ENCODE measurements at places on chromosomes 11 and 22.

DNA sequence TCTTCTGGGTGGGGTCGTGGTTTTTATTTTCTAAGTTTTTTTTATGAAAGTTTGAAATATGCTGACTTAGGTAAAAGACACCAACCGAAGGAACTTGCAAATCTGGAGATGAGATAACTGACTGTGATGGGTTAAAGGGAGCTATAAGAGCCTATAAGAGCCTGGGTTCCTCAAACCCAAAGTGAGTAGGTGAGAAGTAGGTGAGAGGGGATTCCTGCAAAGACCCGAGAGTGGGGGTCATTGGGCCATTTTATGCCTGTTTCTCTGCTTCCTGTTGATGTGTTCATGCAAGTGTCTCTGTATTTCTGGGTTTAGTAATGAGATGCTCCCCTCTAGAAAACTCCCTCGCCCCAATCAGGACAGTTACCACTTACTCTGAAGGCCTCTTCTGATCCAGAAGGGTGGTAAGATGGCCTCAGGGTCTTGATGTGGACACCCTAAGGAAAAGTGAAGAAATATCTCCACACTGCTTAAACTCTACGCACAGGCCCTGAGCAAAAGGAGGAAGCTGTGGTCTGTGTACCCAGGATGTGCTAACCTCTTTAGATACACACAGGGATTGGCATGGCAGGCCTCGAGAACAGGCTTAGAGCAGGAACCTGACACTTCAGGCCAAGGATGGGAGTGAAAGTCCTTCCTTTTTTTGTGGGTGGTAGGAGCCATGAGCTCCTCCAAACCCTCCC is 1.8 kb downstream of the FLI1 start:
- DNase-seq, result no peak

GRCh38 chr11:6667733-6668374 is 12.2 kb upstream of the DCHS1 start:
- DNase-seq, result no peak

DNA sequence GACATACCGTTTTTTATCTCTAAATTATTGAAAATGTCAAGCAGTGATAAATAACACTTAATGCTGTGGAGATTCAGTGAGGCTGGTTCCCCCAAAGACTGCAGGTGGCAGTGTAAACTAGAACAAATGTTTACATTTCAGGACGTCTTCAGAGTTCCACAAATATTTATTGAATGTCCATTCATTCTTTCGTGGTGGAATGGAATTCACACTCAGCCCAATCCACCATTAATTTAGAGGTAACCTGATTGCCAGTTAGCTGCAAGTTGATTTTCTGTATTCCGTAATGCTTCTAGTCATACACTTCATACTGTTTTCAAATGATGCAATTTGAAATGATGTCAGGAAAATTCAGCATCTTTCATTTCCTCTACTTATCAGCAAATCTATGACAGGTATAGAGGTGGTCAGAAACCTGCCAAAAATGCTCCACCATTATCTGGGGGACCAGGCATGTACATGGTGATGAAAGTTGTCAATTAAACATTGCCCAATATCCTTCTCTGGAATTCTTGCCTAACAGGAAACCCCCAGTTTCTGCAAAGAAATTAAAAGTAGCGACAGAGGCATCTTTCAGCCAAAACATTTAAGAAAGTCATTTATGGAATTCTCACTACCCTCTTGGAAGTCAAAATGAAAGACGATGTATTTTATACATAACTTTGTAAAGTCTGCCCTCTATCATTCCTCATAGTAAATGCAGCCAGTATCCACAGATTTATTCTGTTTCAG is 94.3 kb upstream of the BMAL1 start:
- DNase-seq, result no peak

DNA sequence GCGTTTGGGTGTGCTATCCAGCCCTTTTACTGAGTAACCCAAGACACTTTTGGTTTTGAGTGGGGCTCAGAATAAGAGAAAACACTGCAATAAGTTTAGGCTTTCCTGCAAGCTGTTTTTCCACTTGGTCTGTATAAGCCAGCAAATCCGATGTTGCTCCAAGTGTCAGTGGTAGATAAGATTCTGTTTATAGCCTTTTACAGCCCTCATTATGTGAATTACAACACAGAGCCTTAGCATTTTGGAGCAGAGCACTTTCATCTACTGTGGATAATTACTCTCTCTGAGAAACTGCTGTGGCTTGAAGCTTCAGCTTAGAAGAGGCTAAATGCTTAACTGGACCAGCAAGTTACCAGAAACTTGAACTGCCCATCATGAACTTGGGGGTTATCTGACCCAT is 601.1 kb downstream of the JRKL start:
- DNase-seq, result no peak

DNA sequence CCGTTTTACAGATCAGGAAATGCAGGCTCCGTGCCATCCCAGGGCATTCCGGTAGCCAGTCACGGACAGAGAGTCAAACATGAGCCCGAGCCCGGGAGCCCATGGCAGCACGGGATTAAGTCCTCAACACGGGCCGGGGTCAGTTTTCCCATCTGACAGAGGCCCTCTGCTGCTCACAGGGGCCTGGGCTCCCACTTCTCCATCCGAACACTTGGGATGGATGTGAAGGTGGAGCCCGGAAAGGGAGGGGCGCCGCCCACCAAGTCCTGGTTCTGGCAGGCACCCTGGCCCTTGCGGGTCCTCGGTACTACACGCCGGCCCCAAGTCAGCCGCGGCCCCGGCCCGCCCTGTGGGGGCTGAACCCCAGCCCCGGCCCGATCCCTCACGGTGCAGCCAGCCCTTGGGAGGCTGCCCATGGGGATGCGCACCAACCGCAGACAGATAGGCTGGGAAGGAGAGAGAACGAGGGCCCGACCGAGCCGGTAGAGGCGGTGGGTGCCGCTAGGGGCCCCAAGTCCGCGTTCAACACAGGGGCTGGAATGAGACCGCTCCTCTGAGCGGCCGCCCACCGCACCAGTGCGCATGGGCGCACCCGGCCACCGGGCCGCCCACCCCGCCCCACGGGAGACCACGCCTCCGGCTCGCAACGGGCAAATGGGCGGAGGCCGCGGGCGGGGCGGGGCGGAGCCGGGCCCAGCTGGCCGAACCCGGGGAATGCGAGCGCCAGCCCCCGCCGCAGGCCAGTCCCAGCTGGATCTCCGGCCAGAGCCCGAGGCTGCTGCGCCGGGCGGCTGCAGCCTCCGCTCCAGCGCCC is at the start of gene CAPN5:
CAPN5 (plus strand) TSS at position 743 of the 814 bp plus-strand sequence. CDS start 17,916 bp downstream, outside the sequence.
- DNase-seq, result peak; percentile 83

- no peak for DNase-seq
These were observed 3.2 kb downstream of the ZFPL1 start for GRCh38 chr11:65087216-65087615.

DNA sequence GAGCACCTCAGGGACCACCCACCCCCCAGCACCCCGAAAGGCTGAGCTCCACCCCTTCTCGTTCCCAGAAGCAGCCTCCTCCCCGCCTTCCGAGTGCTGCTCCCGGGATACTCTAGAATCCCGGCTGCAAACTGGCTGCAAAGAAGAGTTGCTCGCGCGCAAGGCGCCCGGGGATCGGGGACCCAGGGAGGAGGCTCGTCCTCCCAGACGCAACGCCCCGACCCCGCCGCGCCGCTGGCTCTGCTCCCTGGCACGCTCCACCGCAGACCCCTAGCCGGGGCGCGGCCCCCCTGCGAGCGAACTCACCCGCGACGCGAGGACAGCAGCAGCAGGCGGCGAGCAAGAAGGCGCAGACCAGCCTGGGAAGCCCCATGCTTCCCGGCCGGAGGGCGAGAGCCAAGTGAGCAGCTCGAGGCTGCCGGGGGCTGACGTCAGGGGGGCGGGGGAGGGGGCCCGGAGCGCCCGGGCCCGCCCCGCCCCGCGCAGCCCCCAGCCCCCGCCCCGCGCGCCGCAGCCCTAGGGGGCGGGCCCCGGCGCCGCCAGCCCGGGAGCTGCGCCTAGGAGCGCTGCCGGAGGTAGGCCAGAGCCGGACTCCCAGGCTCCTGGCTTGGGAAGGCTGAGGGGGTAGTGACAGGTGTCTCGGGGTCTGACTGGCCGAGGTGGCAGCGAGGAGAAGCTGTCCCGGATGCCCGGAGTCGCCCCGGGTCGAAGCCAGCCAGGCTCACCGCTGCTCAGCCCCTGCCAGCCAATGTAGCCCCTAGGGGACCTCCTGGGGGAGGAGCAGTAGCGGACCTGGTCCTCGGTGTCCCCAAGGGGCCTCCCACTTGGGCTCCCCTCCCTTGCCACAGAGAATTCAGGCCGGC is at the start of gene MCAM:
MCAM (minus strand) TSS at position 402 of the 863 bp plus-strand sequence; CDS start at position 373, 29 bp downstream.
- DNase-seq, result no peak

DNA sequence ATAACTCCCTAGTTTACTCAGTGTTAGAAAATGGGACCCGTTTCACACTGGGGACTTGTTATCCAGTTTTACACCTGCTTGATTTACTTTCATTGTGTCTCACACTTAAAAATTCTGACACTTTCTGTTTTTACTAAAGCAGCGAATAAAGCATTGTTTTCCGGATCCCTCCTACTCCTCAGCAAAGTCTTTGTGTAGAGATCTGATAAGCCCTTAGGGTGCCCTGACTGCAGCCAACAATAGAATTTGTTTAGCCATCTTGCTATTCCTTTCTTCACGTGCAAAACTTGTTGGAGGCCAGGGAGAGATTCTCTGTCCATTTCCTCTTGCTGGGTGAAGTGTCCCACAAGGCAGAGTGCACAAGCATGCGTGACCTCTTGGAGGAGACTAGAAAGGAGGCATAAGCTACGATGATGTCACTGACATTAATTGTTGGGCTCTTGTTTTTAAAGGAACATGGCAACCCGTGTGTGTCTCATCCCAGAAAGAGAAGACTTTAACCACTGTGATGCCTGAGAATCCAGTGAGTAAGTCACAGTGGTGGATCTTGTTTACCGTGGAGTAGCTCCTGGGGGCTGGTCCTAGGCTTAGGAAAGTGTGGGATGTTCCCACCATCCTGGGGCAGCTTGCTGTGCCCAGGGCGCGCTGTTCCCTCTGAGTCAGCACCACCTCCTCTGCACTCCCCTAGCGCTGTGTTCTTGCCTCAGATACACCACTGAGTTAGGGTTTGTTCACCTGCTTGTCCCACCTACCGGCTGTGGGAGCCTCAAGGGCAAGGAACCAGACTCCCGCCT is 27.7 kb downstream of the MICAL2 start:
- no peak for DNase-seq

- DNase-seq, result no peak
These were observed 14.9 kb downstream of the PGAP2 start for GRCh38 chr11:3823303-3823702.

DNA sequence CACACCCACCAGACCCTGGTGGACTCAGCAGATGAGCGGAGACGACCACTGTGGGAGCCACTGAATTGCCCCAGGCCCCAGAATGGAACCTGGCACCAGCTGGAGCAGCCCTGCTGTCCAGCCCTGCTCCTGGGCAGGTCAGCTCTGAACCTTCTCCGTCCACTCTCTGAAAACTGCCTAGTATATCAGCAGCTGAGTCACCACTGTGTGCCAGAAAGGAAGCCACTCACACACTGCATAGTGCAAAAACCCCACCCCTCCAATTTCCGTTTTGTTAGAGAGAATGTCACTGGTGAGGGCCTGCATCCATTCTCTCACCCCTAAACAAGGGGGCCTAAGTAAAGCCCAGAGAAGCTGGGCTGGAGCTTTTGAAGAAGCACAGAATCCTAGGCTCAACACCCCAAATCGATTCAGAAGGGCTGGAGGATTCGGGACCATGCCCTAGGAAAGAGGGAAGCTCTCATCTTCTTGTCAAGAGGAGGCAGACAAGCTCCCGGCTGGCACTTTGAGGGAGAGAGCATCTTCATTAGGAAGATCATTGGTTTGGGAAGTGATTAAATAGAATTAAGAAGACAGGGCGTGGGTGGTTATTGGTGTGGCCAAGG is 44.5 kb downstream of the GALNT18 start:
- no peak for DNase-seq

DNA sequence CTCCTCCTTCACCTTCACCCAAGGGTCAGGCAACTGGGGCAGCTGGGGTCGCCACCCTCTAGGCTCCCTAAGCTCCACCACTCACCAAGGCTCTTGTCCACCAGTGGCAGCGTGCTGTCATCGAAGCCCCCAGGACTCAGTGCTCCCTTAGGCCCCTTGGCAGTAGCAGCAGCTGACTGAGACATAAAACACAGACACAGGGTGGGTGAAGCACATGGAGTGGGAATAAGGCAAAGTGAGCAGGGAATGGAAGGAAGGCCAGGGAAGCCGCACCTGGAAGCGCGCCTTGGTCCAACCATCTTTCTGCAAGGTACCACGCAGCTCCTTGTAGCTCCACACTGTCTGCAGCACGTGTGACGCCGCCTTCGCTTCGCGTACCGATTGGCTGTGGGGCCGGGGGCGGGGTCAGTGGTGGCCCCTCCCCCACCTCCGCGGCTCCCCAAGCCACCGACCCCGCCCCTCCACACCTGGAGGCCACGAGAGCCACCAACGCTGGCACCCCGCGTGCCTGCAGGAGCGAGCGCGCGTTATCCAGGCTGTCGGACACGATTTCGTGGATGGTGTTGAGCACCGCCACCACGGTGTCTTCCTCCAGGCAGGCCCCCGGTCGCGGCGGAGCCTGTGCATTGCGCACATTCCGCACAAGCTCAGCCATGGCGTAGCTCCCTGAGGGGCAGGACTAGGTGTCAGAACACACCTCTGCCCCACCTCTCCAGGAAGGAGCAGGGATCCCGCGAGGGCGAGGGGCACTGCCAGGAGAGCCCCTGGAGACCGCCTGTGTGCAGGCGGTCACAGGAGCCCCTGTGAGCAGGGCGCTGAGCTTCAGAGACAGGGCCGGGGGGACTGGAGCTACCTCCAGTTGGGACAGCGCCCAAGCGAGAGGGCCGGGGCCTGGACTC is 31.3 kb upstream of the TXNRD2 start:
- DNase-seq, result no peak

DNA sequence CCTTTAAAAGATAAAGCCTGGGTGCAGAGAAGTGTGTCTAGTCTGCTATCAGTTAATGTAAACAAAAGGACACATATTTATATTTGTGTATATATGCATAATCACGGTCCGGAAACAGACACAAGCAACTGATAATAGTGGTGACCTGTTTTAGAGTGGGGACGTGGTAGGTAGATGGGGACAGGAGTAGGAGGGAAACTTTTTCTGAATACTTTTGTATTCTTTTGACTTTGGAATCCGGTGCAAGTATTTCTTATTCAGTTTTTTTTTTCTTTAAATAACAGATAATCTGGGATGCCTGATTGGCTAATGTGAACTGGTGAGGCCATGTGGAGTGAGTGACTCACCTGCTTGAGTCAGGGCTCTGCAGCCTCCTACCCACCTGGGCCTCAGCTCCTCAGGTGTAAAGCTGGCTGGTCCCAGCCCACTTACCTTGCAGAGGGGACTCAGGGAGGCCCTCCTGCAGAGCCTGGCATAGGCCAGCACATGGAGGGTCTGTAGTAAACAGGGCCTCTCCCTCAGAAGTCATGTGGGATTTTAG is 15.3 kb downstream of the MICAL2 start:
- DNase-seq, result no peak

GRCh38 chr11:31947051-31947450 is 135.9 kb upstream of the PAX6 start:
- DNase-seq, result no peak

GRCh38 chr11:86800076-86800959 is at the start of gene PRSS23:
Gene PRSS23 (plus strand): TSS chr11:86800542. CDS start chr11:86807644, 7,102 bp downstream.
- DNase-seq, result no peak

GRCh38 chr11:32312206-32312817 is 123.0 kb downstream of the WT1 start:
- DNase-seq, result no peak

DNA sequence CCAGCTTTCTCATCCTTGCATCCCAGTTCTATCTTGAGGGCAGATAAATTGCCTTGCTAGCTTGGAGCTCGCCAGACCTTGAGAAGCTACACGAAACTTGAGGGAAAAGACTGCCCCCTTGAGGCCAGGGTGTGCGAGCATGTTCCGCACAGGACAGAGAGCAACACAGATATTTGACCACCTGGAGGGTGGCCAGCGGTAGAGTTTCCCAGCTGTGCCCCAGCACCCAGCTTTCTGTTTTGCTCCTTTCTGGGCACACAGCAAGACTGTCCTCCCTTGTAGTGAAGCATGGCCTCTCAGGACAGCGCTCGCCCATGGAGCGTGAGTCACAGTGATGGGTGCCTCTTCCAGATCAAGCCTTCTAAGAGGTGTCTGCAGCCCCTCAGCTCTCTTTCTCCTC is 23.5 kb downstream of the SPATA19 start:
- peak; percentile 42 for DNase-seq

All from NCI-H187 (cell line).